ENCODE measurements at places on chromosomes 1 and 21.

DNA sequence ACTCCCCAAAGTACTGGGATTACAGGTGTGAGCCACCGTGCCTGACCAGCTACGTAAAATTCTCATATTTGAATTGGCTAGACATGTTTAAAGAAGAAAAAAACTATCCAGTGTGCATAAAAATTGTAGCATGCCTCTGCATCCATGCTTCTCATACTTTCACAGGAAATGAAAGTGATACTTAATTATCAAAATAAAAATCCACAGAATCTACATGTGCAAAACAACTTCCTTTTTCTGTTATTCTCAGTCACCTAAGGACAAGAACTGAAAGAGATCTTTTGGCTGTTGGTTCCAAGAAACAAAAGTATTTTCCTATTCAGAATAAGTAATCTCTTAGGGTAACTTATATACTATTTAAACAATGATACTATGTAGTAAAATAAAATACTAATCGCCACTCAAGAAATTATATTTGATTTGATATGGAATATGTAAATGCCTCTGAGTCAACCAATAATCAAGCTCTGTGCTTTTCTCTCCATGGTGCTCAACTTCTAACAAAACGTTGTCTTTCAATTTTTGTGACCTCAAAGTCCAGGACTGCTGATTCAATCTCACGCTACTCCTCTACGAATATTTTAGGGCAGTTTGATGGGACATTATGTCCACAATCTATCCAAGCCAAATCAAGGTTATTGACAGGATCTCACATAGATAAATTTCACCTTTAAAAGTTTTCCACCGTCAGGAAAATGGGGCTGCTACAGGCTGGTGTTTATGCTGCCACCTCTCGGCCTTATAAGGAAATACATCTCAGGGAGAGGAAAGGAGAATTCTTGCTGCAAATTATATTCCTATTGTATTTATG lies 102.7 kb downstream of the ZNF281 start:
- no peak for DNase-seq

GRCh38 chr1:61330571-61330970 lies 248.2 kb downstream of the NFIA start:
- no peak for DNase-seq

DNA sequence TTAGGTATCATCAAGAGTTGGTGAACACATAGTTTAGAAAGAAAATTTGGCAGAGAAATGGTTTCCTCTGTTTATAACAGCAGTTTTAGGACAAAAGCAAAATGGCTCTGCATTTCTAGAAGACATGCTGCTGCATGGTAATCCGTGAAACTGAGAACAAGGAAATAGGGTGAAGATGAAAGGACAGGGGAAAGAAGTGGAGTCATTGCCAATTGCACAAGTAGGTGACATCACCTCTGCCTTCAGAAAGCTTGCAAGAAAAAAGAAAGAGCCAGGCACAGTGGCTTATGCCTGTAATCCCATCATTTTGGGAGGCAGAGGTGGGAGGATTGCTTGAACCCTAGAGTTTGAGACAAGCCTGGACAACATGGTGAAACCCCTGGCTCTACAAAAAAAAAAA lies 217.6 kb downstream of the LMX1A start:
- no peak for DNase-seq

DNA sequence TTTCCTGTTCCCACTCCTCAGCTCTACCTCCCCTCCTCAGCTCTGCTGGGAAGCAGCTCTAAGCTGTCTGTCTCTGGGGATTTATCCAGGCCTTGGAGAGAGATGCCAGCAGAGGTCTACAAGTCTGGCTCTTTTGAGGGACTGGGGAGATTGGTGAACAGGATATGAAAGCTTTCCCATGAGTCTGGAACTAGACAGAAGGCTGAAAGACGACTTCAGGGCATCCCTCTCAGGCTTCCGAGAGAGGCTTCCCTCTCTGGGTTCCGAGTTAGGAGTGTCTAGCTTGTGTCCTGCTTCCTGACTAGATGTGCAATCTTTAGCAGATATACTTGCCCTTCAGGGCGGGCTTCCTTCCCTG lies 733 bp downstream of the TMEM35B start:
- DNase-seq, result no peak

DNA sequence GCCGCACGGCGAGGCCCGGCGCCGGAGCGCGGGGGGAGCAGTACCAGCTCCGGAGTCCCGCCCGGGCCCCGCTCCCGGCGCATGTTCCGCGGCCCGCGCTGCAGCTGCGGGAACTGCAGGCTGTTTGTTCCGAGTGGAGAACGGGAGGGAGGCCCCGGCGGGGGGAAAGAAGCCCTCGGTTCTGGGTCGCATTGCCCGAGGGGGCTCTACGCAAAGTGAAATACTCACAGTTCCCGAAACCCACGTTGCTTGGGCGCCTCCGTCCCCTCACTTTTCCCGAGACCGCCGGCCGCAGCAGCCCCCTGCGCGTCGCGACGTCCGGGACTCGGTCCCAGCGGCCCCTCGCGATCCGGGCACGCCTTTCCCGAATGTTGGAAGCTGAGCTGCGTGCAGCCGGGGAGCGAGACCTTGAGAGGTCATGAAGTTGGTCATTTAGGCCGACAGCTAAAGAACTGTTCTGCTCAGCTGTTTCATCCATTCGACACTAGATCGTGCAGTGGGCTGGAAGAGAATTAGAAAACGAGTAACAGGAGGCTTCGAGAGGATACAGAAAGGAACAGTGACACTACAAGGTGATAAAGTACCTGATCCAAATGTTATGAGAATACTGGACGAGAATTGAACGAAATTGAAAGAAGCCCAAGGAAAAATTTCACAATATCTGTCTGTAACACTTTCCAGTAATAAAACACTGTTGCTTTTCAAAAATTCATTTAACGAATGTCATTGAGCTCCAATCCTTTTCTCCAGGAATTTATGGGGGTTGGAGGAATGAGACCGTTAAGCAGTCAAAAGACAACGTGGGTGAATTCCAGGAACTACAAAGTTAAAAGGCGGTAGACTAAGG lies 657 bp upstream of the LIN9 start:
- no peak for DNase-seq

GRCh38 chr1:228927946-228928898 lies 192.9 kb downstream of the RHOU start:
- DNase-seq, result no peak

DNA sequence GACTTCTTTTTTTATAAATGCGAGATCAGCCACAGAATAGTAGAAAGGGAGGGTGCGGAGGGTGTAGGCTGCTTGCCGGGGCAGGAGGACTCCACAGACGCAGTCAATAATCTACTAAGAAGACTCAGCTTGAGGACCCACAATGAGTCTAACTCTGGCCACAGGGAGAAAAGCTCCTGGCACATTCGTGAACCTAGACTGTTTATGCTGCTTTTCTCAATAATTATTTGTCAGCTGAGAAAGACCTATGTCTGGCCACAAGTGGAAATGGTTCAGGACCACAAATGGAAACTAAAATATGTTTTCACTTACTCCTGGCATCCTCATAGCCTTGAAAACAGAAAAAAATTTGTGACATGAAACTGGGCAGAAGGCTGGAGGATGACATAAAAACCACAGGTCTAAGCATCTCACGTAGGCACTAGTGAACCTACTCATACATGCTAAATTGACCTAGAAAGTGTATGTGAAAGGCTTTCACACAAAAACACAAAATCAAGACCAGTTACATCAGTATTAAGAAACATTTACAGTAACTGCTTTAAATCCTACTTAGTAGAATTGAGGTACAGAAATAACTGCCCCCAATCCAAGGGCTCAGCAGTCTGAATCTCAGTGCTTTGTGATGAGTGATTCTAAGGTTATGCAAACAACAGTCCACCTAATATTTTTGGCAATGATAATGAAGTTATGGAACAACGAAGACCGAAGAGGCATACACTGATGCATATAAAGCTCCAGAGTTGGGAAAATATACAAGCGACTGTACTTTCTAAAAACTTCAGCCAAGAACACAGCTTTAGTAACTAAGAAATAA lies 159.5 kb downstream of the SLC45A1 start:
- DNase-seq, result no peak

GRCh38 chr1:157700305-157700704 lies 264 bp downstream of the FCRL3 start:
- DNase-seq, result no peak

- DNase-seq, result no peak
These were observed 160.5 kb downstream of the DYRK1A start for GRCh38 chr21:37527103-37527502.

DNA sequence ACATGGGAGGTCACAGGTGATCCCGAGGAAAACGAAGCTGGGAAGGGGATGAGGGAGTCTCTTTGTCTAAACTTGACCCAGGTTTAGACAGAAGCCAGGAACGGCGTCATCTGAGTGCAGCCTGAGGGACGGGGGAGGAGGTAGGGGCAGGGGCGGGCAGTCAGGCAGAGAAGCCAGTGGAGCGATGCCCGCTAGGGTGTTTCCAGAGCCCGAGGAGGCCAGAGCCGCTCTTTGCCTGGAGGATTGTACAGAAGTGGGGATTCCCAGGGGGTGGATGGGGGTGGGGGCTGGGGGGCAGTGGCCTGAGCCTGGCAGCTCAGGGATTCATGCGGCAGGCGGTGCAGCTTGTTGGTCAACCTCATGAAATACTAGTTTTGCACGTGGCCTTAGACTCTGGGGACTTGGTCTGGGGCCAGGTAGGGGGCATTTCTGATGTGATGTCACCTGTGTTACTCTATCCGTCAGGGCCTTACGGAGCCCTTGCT lies 58.4 kb downstream of the VPS26C start:
- DNase-seq, result no peak

DNA sequence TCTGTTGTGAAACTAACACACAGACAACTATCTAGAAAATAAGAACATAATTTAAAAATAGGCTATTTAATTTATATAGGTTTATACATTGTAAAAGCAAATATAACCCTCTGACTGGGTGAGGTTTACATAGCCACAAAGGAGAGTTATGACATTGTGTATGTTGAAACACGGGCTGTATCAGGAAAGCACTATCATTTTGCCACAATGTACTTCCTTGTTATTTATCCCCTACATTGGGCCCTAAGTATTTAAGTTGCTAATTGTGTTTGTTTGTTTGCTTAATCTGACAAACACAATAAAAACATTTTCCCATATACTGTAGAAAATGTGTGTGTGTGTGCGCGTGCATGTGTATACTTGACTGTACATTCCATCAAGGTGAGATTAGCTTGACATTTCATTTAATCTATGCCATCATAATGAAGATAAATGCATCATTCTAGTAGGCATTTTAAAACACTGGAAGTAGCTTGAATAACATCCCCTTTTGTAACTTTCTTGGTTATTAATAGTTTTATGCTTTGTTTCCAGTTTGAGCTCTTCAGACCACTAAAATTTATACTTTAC lies 72.1 kb downstream of the RGS13 start:
- DNase-seq, result no peak

GRCh38 chr1:41738475-41738874 lies 180.2 kb downstream of the HIVEP3 start:
- DNase-seq, result no peak

- no peak for DNase-seq
These were observed 294.5 kb downstream of the VAV3 start for GRCh38 chr1:107670397-107671040.

- no peak for DNase-seq
These were observed 1.8 kb downstream of the ESPN start for GRCh38 chr1:6426277-6426971.

DNA sequence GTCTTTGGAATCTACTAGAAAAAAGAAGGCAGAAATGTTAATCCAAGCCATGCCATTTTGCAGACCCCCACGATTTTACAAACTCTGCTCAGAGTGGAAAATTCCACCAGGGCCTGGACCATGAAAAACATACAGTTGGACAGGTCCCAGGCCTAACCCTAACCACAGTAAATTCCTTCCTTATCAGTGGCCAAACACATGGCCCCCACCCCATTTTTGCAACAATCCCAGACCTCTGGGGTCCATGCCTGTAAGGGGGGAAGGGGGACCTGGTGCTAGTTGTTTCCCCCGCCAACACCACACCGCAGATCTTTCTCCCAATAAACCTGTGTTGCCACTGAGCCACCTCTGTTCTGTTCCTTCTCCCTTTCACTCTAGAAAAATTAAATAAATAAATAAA lies 1352.7 kb downstream of the AMY1C start:
- DNase-seq, result no peak

GRCh38 chr1:163047951-163048659 lies 21.1 kb upstream of the RGS4 start:
- DNase-seq, result no peak

GRCh38 chr1:84089867-84090266 lies 54.2 kb upstream of the PRKACB start:
- DNase-seq, result no peak

DNA sequence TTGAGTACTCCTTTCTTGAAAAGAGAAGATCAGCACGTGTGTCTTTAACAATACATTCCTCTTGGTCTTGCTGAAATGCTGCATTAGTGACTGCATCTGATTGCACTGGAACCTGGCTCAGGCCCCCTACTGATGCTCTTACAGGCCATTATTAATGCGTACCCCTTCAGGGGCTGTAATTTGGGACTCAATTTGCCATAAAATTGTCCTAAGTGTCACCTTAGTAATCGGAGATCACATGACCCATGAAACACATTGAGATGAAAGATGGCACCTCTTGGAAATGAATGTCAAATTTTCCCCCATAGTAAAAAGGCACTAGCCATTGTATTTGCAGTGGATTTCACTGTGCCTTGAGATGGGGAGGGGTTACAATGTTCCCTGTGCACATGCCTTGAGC lies 563.3 kb downstream of the KIF26B start:
- no peak for DNase-seq

- no peak for DNase-seq
These were observed 20.4 kb downstream of the CDC7 start for GRCh38 chr1:91520942-91521507.

GRCh38 chr1:23383577-23384311 lies 14.1 kb upstream of the ZNF436 start:
- DNase-seq, result no peak

DNA sequence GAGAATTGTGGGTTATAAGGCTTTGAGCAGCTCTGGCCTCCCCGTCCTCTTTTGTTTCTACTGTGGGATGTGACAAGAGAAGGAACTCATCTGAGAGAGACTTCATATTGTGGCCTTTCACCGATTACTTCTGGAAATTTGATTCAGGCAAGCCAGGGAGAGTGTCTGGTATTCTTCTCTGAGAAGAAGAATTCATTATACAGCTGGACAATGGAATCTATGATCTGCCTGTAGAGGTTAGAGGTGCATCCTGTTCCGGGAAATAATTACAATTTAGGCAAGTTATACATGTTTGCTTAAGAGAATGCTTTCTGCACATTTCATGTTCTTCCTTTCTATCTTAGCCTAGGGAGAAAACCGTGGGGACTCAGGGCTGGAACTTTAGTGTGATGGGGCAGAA lies 12.8 kb upstream of the RNU1-2 start:
- DNase-seq, result no peak

- no peak for DNase-seq
These were observed 14.4 kb upstream of the NOS1AP start for GRCh38 chr1:162055062-162055461.

- DNase-seq, result no peak
These were observed 973 bp downstream of the SDF4 start for GRCh38 chr1:1230656-1231399.

Measured in NK-92 treated with Interleukin-12 subunit alpha and Interleukin-12 subunit beta, amount 100 ng/mL, for 24 hours (cell line).